ENCODE measurements at places on chromosomes 13 and 19.

GRCh38 chr19:56953470-56953869, 112.9 kb upstream of the PEG3 start:
- no peak for DNase-seq

- no peak for DNase-seq
Measured at GRCh38 chr13:113776231-113777125, 17.5 kb downstream of the TMEM255B start.

GRCh38 chr19:50178859-50179537, 15.9 kb upstream of the IZUMO2 start:
- DNase-seq = no peak

DNA sequence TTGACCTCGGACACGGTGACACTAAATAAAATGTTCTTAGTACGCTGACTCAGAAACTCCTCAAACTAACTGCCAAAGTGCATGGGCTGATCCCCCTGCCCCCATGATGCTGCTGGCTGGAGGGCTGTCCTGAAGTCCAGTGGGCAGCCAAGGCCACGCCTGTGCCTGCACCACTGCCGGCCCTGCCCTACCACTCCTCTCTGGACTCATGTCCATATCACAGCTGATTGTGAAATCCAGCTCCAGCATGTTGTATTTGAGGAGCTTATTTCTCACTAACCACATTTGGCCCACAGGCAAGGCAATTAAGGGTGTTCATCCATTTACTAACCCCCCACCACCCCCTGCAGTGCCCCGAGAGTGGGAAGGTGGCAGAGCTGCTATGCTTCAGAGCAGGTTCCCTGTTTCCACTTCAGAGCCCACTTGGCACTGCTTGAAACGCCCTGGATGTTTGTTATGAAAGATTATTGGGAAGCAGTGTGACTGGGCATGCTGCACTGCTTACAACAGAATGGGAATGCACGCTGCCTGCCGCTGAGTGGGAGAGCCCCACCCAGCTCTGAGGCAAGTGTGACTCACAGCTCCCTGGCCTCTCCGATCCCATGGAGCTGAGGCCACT, 114.0 kb downstream of the UQCRFS1 start:
- DNase-seq = no peak

Measured in WTC11 (cell line).